ENCODE measurements at places on chromosomes 1 and 21. TPM values are rescaled to one million over a fixed set of nuclear protein-coding genes. Genes with fewer than 3 reads are reported as not detected.
A peak's percentile ranks its signal among the peaks of the same experiment; 100 is the strongest.

OR14A2 gene
- total RNA-seq, result not detected

APOBEC4 gene
- total RNA-seq, result 0.76 TPM

TMEM200B gene
- total RNA-seq, result 39.7 TPM

PEAR1 gene
- 14.3 TPM for total RNA-seq

S100A3 gene
- 1.2 TPM for total RNA-seq

PRKCZ gene
- 0.29 TPM for total RNA-seq

NBPF6 gene
- total RNA-seq, result not detected

ILDR2 gene
- not detected for total RNA-seq

GJA5 gene
- 24.5 TPM for total RNA-seq

DNA sequence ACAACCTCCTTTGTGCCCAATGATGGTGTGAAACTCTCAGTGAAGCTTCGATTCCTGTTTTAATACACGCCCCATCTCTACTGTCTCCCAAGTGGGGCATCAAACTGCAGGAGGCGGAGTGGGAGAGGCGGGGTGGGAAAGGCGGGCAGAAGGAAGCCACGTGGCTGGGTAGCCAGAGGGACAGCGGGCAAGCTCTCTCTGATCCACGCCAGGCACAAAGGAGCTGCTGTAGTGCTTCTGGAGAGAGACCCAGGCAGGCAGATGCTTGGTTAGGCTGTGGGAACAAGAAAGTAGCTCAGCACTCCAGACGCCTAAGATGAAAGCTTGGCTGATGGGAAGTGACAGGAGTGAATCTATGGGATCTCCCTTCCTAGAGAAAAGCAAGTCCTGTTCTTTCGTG is 25.7 kb downstream of the TRIM67 start:
- no peak overlapping the region for H3K27ac ChIP-seq
- no peaks in the 10 kb centered on the region for H3K27me3 ChIP-seq
- no peak overlapping the region for H3K4me3 ChIP-seq
- no peaks in the 10 kb centered on the region for H3K36me3 ChIP-seq
- no peak for DNase-seq

GRCh38 chr1:18535391-18536210 is 54.9 kb downstream of the KLHDC7A start:
- H3K27me3 ChIP-seq, result no peaks in the 10 kb centered on the region
- no peak for DNase-seq
- no peak overlapping the region for H3K4me3 ChIP-seq
- H3K27ac ChIP-seq, result no peak overlapping the region

DNA sequence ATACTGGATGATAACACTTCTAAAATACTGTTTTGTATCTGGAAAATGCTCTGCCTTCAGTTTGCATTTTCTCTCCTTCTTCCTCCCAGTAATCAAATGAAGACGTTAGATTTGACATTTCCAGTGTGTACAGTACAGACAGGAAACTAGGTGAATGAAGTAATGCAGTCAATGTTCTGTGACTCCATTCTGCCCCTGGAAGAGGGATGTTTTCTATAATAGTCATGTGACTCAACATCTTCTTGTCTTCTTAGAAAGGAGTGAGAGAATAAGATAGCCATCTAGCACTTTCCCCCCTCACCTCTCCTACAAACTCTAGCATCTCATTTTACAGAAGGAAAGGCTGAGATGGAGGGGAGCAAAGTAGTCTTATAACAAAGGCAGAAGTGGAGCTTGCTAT is 77.6 kb downstream of the DDR2 start:
- H3K27ac ChIP-seq, result peak overlapping the region; percentile 76
- peaks cover 25% of the 10 kb centered on the region for H3K4me1 ChIP-seq
- H3K36me3 ChIP-seq, result no peaks in the 10 kb centered on the region

GRCh38 chr1:27332536-27333281 is 9.1 kb upstream of the SYTL1 start:
- peak; percentile 36 for DNase-seq
- no peaks in the 10 kb centered on the region for H3K27me3 ChIP-seq
- H3K27ac ChIP-seq, result no peak overlapping the region
- H3K4me3 ChIP-seq, result no peak overlapping the region
- no peaks in the 10 kb centered on the region for H3K36me3 ChIP-seq

DNA sequence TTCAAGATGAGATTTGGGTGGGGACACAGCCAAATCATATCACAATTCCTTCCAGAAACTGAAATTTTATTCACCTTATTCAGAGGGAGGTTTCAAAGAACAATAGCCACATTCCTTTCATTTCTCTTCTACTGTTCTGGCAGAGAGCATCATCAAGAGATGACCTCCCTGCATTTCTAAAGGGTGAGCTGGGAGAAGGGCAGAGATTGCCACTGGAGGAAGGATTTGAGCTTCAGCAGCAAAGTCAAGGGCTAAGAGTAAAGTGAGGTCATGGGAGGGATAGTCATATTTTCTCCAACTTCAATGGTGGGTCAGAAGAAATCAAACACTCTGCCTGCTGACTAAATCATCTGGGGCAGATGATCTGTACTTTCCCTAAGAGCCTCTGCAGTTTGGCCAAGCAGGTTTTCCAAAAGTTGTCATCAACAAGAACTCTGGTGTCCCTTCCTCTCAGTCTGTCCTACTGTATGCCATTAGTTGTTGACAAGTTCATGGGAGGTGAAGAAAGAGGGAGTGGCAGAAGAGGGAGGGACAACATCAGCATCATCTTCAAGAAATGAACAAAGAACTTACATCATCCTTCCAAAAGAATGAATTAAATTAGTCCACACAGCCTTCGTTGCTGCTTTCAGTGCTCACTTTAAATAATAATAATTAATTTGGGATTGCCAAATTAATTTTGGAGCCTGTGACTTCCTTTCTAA is 298.3 kb downstream of the ASTN1 start:
- H3K27ac ChIP-seq, result no peak overlapping the region
- no peaks in the 10 kb centered on the region for H3K4me1 ChIP-seq
- no peak for DNase-seq
- H3K27me3 ChIP-seq, result no peaks in the 10 kb centered on the region
- H3K4me3 ChIP-seq, result no peak overlapping the region

GRCh38 chr1:66681686-66682085 is 70.6 kb upstream of the DYNLT5 start:
- H3K27me3 ChIP-seq, result no peaks in the 10 kb centered on the region
- H3K4me1 ChIP-seq, result no peaks in the 10 kb centered on the region
- no peaks in the 10 kb centered on the region for H3K36me3 ChIP-seq
- H3K27ac ChIP-seq, result no peak overlapping the region
- H3K4me3 ChIP-seq, result no peak overlapping the region

GRCh38 chr1:80441664-80442063 is 1359.1 kb upstream of the ADGRL2 start:
- no peak for DNase-seq
- H3K27ac ChIP-seq, result no peak overlapping the region
- no peak overlapping the region for H3K4me3 ChIP-seq
- no peaks in the 10 kb centered on the region for H3K4me1 ChIP-seq
- no peaks in the 10 kb centered on the region for H3K36me3 ChIP-seq

GRCh38 chr1:94178901-94179300 is 58.0 kb upstream of the ABCA4 start:
- H3K4me1 ChIP-seq, result no peaks in the 10 kb centered on the region
- H3K27ac ChIP-seq, result no peak overlapping the region
- no peaks in the 10 kb centered on the region for H3K27me3 ChIP-seq
- no peak for DNase-seq
- H3K36me3 ChIP-seq, result no peaks in the 10 kb centered on the region

DNA sequence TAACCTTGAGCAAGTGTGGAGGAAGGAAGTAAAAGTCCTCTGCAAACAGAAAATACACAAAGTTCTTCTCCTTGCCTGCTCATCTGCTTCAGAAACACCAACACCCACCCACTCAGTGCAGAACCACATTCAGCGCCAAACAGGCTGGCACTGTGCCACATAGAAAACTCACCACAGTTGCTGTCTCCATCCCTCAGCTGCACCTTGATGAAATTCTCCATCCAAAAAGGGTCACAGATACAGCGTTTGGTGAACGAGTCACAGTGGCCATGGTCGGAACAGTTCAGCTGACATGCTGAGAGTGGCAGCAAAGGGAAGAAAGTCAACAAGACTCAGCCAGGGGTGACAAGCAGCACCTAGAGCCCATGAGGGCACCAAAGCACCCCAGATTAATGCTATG is 114.5 kb downstream of the KIAA0319L start:
- H3K4me1 ChIP-seq, result no peaks in the 10 kb centered on the region
- no peaks in the 10 kb centered on the region for H3K36me3 ChIP-seq
- no peak overlapping the region for H3K4me3 ChIP-seq
- no peaks in the 10 kb centered on the region for H3K27me3 ChIP-seq
- DNase-seq, result no peak

- H3K4me1 ChIP-seq, result no peaks in the 10 kb centered on the region
- peak overlapping the region; percentile 41 for H3K4me3 ChIP-seq
- H3K27ac ChIP-seq, result peak overlapping the region; percentile 71
- peaks cover 54% of the 10 kb centered on the region for H3K27me3 ChIP-seq
- no peaks in the 10 kb centered on the region for H3K36me3 ChIP-seq
Measured at GRCh38 chr1:3069491-3070308, 697 bp downstream of the PRDM16 start.

Measured in uterus (tissue), 4 donors.